ENCODE measurements at places on chromosomes 7 and 10.

DNA sequence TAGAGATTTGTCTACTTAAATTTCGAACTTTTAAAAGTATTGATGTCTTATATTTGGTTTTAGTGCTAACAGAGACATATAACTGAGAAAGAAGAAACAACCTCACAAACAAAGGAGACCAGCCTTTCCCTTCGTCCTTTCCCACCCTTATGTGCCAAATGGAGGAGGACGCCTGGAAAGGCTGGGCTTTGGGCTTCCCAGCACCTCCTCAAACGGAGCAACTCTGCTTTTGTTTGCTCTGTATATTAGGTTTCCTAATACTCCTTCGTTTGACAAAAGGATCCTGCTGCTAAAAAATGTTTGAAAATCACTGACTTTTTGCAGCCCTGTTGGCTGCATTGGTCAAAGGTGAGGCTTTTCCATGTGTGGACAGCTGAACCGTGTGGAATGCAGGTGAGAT lies 471.8 kb downstream of the SORCS3 start:
- DNase-seq, result no peak

- DNase-seq, result no peak
Observed at GRCh38 chr7:135197343-135197742, 14.0 kb downstream of the WDR91 start.

- no peak for DNase-seq
Observed at GRCh38 chr10:107971973-107972372, 807.5 kb upstream of the SORCS1 start.

DNA sequence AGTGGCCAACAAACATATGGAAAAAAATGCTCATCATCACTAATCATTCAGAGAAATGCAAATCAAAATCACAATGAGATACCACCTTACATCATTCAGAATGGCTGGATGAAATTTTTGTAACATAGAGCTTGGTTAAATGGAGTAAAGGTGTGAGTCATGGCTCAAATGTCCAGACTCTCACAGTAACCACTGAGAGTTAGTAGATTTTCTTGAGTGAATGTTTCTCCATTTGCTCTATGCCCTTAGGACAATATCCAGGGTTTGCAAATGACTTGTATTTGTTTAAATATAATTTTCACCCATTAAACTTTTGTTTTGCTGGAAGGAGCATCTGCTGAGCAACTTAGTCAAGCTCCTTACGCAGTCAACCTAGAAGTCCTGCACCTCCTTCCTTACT lies 967.2 kb downstream of the XPNPEP1 start:
- no peak for DNase-seq

DNA sequence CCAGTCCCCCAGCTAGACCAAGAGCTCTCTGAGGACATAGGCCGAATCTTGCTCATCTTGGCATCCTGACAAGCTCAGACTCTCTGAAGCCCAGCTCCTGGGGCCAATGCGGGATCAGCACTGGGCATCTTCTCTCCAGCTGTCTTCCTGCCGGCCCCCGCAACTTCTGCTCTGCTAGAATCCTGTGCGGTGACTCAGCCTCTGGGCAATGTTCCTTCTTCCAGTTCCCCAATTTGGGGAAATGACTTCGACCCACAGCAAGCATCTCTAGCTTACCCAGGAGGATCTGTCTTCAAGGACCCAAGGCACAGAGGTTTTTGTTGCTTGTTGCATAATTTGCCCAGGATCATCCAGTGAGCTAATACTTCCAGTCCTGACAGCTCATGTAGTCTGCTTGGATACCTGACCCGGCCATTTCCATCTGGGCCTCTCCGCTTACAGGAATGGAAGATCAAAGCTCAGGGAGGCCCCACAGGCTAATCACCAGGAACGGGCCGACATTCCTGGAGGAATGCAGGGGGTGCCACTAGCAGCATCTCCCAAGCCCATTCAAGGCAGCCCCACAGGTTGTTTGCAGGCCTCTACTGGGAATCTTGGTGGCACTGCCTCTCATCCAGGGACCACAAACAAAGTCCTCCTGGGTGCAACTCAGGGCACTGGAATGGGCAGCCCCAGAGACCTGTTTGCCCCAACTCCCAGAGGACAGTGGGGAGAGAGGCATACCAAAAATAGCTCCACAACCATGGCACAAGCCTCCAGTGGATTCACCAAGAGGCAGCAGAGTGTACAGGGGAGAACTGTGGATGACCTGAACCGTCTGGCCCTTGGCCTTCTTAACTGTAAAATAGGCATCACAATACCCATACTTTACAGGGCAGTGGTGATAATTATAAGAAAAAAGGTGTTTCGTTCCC lies 151.9 kb downstream of the NEURL1 start:
- no peak for DNase-seq

GRCh38 chr10:77801474-77802161 lies 124.9 kb downstream of the DLG5 start:
- no peak for DNase-seq

Data from NCI-H510A (cell line).